ENCODE measurements at places on chromosomes 7 and 10.

GRCh38 chr10:48550071-48550691 is 54.7 kb downstream of the ARHGAP22 start:
- DNase-seq: no peak

DNA sequence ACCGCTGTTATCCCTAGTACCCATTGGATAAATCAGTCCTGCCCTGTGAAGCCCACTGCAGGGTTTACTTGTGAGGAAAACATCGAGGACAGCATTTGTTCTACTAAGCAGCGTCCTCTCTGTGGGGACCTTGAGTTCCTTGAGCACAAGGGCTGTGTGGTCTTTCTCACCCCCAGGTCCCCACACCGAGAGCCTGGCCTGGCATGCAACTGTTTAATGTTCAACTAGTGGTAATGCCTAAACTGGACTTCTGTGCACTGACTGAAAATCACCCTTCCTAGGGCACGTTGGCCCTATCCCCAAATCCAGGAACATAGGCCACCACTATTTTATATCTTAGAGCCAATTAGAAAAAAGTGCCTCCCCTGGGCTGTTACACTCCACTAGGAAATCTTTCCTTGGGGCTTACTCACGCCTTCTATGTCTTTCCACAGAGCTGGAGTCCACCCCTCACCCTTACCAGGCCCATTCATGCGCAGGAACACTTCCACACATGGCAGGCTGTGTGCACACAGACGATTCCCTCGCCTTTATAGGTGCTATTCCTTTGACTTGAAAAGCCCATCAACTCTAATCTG is 1.7 kb upstream of the TMEM213 start:
- no peak for DNase-seq

GRCh38 chr10:17607603-17608332 is 9.4 kb downstream of the HACD1 start:
- no peak for DNase-seq

GRCh38 chr10:97388152-97388551 is 13.0 kb downstream of the RRP12 start:
- DNase-seq: no peak

GRCh38 chr7:42212541-42213090 is 24.4 kb downstream of the GLI3 start:
- no peak for DNase-seq

- no peak for DNase-seq
Observed at GRCh38 chr10:103949728-103950127, 17.2 kb upstream of the SLK start.

DNA sequence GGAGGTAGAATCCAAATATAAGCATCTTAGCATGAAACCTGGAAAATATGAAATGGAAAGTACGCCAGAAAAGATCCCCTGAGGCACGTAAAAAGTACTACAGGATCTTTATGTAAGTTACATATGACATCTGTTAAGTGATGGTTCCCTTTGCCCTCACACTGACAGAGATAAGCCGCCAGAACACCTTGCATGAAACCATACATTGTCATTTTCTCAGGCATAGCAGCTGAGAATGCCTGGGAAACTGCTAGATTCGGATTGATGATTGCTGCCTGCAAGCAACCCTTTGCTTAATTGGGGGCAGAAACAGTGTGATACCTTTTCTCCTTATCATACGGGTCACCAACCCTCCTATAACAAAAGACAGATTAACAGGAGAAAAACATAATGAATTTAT is 826.6 kb upstream of the LRRN3 start:
- DNase-seq: no peak

DNA sequence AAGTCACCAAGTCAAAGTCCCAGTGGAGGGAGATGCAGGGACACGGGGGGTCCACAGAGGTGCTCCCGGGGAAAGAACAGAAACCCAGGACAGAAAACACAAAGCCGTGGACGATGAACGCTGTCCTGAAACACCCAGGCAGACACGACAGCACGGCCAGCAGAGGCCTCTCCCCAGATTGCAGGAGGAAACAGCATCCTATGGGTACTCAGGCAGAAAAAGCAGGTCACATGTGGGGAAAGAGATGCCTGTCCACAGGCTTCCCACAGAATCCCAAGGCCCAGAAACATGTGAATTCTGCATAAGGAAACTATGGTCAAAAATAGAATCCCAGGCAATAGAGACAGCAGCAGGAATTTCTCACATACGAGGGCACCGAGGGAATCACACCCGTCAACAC is 53.6 kb upstream of the ADGRA1 start:
- DNase-seq: no peak

GRCh38 chr7:55005241-55005851 is 13.5 kb upstream of the EGFR start:
- DNase-seq: no peak

GRCh38 chr7:100583132-100584053 is 2.5 kb downstream of the LRCH4 start:
- no peak for DNase-seq

GRCh38 chr7:71871446-71871845 is 540.7 kb downstream of the CALN1 start:
- no peak for DNase-seq

DNA sequence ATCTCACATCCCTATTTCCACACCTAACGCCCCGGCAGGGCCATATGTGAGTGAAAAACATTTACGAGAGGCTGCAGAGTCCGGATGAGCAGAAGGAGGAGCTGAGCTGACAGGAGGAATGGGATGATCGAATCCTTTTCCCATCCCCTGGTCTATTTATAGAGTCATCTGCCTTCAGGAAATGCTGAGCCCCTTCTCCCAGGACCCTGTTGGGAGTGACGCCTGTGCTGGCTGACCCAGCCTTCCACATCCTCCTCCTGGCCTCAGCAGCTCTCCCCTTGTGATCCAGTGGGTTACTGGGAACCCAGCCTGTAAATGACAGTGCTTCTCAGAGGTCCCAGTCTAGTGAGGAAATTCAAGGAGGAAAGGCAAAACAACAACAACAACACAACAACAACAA is 16.6 kb downstream of the DENND2A start:
- DNase-seq: no peak

DNA sequence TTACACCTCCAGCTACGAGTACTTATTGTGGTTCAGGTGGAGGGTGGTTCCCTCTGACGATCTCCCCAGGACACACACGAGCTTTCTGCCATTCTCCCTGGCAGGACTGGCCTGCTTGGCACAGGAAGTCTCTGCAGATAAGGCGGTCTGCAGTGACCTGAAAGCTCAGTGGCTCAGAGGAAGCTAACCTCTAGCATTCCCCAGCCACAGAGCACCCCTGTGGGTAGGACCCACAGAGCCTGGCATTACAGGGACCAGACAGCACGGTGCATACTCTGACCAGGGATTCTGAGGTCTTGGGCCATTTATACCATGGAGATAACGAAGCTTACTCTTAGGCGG is 1.9 kb upstream of the GPR146 start:
- no peak for DNase-seq

- DNase-seq: no peak
Observed at GRCh38 chr7:108009873-108010272, 6.9 kb upstream of the LAMB1 start.

DNA sequence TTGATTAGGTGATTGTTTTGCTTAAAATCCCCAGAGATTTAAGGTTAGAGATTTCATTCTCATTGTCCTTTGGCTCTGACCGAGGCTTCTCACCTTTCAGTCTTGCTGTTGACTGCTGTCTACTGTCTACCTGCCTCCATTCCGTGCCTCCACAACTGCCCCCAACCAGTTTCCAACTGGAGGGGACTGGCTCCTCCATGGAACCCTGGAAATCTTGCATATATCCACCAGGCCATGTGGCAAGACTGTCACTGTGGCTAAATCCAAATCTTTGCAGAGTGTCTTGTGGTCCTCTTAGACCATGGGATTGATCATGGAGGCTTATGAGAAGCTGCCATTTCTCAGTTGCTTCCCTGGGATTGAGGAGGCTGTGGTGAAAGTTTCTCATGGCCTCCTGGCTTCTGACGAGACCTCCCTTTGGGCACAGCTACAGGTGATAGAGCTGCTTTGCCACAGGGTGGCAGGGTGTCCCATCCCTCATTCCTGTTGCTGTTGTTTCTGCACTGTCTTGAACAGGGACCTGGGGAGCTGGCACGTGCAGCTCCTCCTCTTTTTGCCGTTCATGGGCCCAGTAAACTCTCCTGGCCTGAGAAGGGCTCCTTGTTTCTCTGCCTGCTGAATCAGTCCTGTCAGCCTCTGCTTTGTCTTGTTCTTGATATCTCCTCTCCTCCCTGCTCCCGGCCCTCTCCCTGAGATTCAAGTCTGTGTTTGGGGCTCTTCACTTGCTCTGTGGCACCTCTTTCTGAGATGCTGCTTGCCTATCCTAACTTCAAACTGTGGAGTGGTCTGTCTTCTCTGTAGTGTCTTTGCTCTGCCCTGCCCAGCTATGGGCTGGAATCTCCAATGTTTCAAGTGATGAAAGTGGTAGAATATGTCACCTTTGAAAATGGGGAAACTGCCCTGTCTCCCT is 63.6 kb upstream of the IGFBP3 start:
- DNase-seq: no peak

DNA sequence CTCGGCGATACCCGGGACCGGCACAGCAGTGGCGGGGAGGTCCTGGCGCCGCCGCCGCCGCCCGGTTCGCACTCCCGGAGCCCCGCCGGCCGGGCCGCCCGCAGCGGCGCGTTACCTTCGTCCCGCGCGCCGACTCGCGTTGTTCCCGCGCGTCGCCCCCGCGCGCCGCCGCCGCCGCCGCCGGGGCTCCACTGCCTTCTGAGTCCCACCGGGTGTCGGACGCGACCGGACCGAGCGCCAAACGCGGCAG is at the start of gene EZH2:
TSS of gene EZH2 (minus strand) at position 243 of the 250 bp plus-strand sequence. CDS start 36,993 bp downstream, outside the sequence.
- no peak for DNase-seq

DNA sequence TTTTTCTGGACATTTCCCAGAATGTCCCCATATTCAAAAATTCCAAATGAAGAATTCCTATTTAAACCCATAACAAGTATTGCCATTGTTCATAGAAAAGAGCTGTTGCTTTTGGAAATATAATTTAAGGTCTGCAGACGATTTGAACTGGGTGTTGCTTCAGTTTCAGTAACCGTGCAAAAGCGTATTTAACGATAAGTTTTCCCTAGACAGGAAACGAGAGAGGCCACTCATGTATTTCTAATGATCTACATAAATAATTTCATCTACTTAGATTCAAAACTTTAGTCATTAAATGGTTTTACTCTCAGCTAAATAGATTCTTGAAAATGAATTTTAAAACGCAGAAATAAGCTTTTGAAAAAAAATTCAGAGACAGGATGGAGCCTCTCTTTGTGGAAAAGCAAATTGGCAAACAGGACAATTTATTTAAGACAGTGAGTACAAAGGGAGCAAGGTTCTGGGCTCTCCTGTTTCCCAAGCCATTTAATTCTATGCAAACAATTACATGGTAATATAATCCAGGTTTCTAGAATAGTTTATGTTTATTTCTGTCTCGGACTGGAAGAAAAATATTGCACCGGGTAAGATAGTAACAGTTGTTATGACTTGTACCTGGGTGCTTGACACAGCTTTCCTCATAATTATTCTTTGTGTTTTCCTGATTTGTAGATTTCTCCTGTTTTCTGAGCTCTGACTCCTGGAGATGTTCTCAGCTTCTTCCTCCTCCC is 263.0 kb downstream of the BAMBI start:
- no peak for DNase-seq

DNA sequence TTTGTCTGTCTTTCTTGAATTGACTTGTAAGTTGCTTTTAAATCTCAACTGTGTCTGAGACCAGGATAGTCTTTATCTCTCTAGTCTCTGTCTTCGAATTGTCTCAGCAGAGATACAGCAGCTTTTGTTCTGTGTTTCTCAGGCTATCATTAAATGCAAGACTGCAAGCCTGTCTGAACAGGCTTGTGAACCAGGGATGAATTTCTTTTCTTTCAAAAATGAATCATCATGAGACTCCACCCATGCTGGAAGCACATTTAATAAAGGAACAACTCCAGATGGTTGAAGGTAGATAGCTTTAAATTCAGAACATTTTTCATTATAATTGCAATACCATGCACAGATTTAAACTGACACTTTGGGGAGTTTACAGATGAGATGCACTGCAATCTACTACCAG is 155.9 kb downstream of the SEC23IP start:
- no peak for DNase-seq

DNA sequence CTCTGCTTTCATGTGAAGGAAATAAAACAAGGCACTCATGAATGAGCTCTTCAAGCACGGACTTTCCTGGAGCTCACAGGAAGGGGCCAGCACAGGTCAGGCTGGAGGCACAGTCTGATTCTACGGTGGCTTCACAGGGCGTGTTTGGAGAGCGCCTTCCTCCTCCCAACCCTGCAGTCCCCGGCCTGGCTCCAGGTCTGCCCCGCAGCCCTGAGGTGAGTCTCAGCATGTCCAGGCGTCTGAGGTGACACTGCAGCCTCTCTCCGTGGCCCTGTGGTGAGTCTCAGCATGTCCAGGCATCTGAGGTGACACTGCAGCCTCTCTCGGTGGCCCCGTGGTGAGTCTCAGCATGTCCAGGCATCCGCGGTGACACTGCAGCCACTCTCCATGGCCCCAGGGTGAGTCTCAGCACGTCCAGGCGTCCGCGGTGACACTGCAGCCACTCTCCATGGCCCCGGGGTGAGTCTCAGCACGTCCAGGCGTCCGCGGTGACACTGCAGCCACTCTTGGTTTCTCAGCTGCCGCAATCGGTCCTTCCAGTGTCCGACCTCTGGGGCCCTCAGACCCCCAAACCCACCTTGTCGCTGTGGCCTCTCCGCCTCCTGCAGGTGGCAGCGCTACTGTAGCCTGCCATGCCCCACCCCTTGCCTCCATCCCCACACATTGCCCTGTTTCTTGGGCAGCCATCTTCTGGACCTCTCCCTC is 381.7 kb downstream of the DNAJB6 start:
- DNase-seq: no peak

GRCh38 chr10:33010132-33011037 is 52.4 kb upstream of the ITGB1 start:
- DNase-seq: no peak

DNA sequence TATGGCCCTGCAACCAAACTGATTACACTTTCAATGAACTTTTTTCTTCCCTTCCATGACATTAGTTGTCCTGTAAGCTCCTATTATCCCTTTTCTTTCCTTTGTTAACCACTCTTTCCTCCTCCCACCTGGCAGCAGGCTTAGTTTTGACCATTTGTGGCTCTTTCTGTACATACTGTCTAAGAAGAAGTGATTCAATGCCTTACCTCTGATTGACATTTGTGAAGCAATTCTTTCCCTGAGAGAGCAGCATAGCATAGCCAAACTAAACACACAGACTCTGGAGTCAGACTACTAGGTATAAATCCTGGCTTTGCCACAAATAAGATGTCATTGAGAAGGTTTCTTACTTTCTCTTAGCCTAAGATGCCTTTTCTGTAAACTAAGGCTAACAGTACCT is 48.9 kb downstream of the AHR start:
- no peak for DNase-seq

DNA sequence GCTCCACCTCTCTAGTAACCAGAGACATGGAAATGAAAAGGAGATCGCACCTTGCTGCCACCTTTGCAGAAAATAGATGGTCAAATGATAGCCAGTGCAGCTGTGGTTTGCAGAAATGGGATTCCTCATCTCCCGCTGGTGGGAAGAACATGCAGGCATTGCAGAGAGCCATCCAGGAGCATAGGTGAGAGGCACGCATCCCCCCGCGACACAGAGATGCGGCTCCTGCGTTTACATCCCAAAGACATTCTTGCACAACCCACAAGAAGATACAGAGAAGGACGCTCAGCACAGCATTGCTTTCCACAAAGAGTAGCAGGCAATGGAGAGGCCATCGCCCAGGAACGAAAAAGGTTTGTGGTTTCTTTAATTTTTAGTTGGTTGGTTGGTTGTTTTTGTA is 56.2 kb downstream of the OAT start:
- no peak for DNase-seq

All from occipital lobe (tissue), 3 donors.